Stimulated activated CD4-positive, alpha-beta T cell treated with anti-CD3 and anti-CD28 coated beads, Interleukin-1b, Interleukin-23, amount 100 ng/mL, for 1 hour (primary cell): ENCODE measurements at places on chromosomes 6 and 20.

DNA sequence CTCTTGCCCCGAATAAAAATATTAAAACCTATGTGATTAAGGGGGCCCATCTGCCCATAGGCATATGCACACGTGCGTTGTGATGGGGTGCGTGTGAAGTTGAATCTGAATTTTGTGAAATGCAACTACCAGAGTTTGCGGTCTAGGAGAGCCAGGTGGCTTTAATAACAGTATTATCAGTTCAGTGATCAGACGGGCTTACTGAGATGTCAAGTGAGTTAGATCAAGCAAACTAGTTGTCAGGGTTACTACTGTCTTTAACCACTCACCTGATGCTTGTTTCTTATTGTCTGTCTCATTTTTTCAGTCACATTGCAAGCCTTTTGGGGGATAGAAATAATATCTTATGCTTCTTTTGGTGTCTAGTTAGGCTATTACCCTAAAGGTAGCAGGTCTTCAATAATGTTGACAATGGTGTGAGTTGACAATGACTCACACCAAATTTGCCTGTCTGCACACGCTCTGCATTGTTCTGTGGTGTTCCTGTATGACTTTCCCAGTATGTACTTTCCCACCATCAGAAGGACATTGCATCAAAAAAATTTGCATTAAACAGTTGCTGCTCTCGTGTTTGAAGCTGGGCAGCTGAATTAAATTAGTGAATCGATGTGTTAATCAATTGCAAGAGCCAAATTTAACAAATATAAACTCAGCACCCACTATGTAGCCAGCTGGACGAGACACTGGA is 103.1 kb upstream of the NAA20 start:
- no peak for DNase-seq

DNA sequence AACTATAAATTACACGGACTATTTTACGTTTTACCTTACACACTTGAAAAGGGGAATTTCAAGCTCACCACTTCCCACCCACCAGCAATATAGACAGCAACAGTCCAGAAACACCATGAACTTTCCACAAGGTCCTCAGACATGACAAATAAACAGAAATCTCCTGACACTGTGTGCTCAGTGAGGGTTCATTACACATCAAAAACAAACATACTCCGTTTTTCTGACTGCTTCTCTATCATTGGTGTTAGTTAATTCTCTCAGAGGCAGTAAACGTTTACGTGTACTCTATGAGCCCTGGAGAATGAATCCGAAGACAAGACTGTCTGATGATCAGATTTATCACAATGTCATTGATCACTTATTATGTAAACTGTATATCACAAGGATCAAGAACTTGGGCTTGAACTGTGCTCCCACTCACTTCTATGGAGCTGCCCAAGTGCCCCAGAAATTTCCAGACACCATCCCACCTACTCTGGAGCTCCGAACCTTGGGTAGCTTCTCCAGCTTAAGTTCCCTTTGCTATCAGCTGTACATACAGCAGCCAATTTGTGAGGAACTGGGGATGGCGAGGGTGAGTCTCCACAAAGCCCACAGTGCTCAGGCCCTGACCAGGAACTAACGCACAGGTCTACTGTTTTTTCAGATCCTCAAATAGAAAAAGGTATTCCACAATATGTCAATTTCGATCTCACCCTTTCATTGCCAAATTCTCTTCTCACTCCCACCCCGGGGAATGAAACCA is 86.0 kb downstream of the ALDH8A1 start:
- DNase-seq = no peak

GRCh38 chr6:107154801-107155160 is 39.5 kb upstream of the BEND3 start:
- DNase-seq = no peak

GRCh38 chr20:25199473-25200260 is 4.2 kb downstream of the ENTPD6 start:
- DNase-seq = no peak

GRCh38 chr6:51429017-51429712 is 610.5 kb downstream of the TFAP2B start:
- DNase-seq = no peak
